ENCODE measurements at places on chromosomes 2 and 18.

- DNase-seq = no peak
Measured at GRCh38 chr2:138105358-138105757, 141.1 kb downstream of the HNMT start.

DNA sequence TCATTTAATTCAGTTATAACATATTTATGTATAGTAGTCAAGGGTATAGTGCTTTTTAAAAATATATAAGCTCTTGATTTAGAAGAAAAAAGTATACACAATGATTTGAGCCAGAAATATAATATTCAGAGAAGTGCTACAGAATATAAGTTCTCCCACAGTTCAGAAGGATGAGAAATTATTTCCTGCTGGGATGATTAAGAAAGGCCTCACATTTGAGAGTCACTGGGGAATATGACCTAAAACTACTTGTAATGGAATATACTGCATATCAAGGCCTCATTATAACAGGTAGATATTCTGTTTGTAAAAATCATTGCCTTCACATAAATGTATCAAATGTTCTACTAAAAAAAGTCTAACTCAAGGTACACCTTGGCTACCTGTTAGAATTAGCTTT, 203.5 kb downstream of the MBD2 start:
- no peak for DNase-seq

DNA sequence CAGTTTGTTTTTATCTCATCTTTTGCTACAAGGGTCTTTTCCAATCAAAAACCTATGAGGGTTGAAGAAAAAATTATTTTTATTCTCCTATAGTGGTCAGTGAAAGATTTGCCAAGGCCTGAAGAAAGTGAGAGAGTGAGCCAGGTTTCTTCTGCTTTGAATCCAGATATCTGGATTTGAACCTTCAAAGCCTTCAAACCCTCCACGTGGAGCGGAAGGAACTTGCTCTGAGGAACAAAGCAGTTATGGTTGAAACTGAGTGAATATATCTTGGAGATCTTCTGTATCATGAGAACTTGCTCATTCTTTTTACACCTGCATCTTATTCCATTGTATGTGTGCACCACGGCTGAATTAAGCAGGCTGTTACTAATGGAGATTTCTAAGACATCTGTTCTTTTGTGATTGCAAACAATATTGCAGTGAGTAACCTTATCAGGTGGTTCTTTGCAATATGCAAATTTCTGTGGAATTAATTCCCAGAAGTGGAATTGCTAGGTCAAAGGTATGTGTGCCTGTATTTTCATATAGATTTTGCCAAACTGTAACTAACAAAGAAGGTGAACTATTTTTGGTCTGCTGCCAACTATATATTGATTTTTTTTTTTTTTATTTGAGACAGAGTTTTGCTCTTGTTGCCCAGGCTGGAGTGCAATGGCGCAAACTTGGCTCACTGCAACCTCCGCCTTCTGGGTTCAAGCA, 147.9 kb downstream of the B3GNT2 start:
- no peak for DNase-seq

GRCh38 chr18:9859232-9859631, 26.5 kb upstream of the TXNDC2 start:
- DNase-seq = no peak

- DNase-seq = no peak
Measured at GRCh38 chr2:170695521-170696410, 19.4 kb upstream of the SP5 start.
